Karpas-422 (cell line): ENCODE measurements at places on chromosomes 11 and 22.

GRCh38 chr22:49934891-49935557 is 16.6 kb downstream of the CRELD2 start:
- H3K27ac ChIP-seq, result no peak overlapping the region
- H3K4me3 ChIP-seq, result no peak overlapping the region
- H3K36me3 ChIP-seq, result no peaks in the 10 kb centered on the region

DNA sequence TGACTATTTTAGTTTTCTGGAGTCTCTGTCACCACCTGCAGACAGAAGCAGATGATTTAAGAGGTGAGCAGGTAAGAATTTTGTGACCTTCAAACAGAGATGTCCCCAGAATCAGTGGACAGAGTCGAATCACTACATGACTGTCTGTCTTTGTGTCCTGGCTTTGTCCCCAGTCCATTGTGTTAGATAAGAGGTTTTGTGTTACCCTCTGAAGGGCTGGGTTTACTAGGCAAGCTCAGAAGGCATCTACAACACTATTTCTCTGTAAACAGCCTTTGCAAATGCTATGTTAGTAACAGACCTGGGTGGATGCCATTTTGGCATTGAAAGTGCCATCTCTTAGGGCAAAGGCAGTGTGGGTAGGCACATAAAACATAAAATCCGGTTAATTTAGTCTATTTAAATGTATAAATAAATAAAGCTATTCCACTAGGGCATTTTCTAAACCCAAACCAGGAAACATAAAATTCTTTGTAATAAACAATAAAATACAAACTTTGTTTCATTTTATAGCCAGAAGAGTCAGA is 40.3 kb upstream of the CADM1 start:
- no peaks in the 10 kb centered on the region for H3K36me3 ChIP-seq
- no peak overlapping the region for H3K27ac ChIP-seq
- no peaks in the 10 kb centered on the region for H3K4me1 ChIP-seq
- H3K4me3 ChIP-seq, result no peak overlapping the region

GRCh38 chr11:108596701-108597100 is 3.1 kb upstream of the EXPH5 start:
- H3K4me1 ChIP-seq, result peaks cover 16% of the 10 kb centered on the region
- no peak overlapping the region for H3K4me3 ChIP-seq
- H3K36me3 ChIP-seq, result no peaks in the 10 kb centered on the region

GRCh38 chr22:40668611-40669411 is 10.5 kb upstream of the MCHR1 start:
- H3K4me1 ChIP-seq, result no peaks in the 10 kb centered on the region
- no peaks in the 10 kb centered on the region for H3K27me3 ChIP-seq
- no peak overlapping the region for H3K27ac ChIP-seq
